Adipocyte (in vitro differentiated cells): ENCODE measurements at places on chromosomes 6 and 20.

- peak; percentile 25 for DNase-seq
Measured at GRCh38 chr6:21836277-21836676, 242.7 kb downstream of the SOX4 start.

GRCh38 chr6:119348748-119349360, 707 bp downstream of the MAN1A1 start:
- DNase-seq, result peak; percentile 61

DNA sequence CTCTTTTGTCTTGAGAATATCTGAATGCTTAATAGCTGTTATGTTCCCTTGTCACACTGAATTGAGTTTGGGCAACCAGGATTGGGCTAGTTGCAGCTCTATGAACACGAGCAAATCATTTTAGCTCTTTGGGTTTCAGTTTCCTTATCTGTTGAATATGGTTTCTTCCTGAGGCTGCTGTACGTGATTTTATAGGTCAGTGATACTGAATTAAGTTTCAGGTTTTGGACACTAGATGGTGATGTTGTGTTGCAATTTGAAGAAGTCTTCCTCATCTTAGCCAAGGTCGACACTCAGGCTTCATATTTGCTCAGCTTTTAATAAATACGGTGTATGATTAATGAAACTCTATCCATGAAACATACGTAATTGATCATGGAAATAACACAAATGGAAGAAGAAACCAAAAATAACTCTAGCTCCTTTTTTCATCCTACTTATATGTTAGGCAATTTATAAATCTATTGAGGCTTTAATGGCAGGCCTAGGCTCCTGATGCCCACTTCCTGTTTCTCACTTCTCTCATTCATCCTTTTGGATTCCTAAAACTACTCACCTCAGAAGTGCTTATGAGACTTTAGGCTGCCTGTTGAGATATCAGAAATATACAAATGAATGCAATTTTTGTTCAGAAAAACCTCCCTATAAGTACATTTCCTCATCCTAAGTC, 354.1 kb upstream of the MAP3K7 start:
- peak; percentile 43 for DNase-seq

- no peak for DNase-seq
Measured at GRCh38 chr6:14202947-14203346, 85.4 kb downstream of the CD83 start.

GRCh38 chr6:111417181-111417585, 65.8 kb downstream of the REV3L start:
- peak; percentile 31 for DNase-seq

- DNase-seq, result no peak
Measured at GRCh38 chr20:48571949-48572847, 255.6 kb downstream of the PREX1 start.

- no peak for DNase-seq
Measured at GRCh38 chr20:39876976-39877635, 811.9 kb downstream of the MAFB start.

DNA sequence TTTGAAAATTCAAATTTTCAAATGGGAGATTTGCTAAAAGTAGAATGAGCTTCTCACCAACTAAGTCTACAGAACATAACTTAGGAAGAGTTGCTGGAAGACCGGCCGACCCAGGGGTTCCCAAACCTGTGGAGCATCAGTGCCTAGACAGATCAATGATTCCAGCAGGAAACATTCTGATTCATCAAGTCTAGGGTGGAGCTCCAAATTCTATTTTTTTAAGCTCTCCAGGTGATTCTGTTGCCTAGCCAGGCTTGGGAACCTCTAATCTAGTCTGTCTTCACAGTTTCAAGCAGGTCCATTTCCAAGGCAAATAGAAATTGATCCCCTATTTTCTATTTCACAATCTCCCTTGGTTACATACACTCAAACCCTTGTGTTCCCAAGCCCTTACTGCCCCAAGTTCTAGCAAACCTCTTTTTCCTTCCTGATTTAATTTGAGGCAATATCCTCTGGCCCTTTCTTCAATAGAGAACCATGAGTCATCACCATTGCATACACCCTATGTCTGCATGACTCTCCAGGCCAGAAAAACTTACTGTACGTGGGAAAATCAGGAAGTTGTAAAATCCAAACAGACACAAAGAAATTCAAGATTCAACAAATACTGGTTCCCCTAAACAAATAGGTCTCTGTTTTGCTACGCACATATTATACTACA, 8.9 kb downstream of the ATXN1 start:
- DNase-seq, result peak; percentile 93

GRCh38 chr6:22467645-22468044, 101.7 kb upstream of the HDGFL1 start:
- DNase-seq, result no peak

- no peak for DNase-seq
Measured at GRCh38 chr6:63313111-63313510, 6.7 kb downstream of the LGSN start.

- DNase-seq, result no peak
Measured at GRCh38 chr20:63417097-63417737, 55.2 kb downstream of the KCNQ2 start.

GRCh38 chr6:12356983-12357972, 67.1 kb downstream of the EDN1 start:
- DNase-seq, result no peak

GRCh38 chr6:6590530-6590929, 2.0 kb downstream of the LY86 start:
- no peak for DNase-seq

DNA sequence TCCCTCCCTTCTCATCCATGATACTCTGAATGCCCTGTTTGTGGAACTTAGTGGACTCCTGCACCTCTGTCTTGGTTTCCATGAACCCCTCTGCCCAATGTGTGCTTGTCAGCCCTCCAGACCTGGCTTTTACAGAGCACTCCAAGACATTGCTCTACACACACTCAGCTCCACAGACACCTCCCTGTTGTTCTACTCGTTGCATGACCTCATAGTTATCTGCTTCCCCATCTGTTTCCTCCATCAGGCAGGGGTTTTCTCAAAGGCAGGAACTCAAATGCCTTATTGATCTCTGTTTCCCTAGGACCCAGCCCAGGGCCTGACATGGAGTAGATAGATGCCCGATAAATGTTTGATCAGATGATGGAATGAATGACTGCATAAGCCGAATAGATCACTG, 13.3 kb downstream of the PLCG1 start:
- DNase-seq, result no peak

GRCh38 chr20:53405139-53405538, 188.5 kb downstream of the ZNF217 start:
- no peak for DNase-seq

- peak; percentile 87 for DNase-seq
Measured at GRCh38 chr6:113147544-113147943, 709.6 kb upstream of the MARCKS start.

GRCh38 chr6:72621291-72622093, at the start of gene KCNQ5:
TSS of gene KCNQ5 (plus strand) at chr6:72622064.
- peak; percentile 56 for DNase-seq

GRCh38 chr6:257031-257725, 35.1 kb upstream of the DUSP22 start:
- DNase-seq, result peak; percentile 40

GRCh38 chr6:43884652-43885022, 114.6 kb downstream of the VEGFA start:
- no peak for DNase-seq

GRCh38 chr6:27541212-27541932, 68.5 kb upstream of the ZNF184 start:
- no peak for DNase-seq

DNA sequence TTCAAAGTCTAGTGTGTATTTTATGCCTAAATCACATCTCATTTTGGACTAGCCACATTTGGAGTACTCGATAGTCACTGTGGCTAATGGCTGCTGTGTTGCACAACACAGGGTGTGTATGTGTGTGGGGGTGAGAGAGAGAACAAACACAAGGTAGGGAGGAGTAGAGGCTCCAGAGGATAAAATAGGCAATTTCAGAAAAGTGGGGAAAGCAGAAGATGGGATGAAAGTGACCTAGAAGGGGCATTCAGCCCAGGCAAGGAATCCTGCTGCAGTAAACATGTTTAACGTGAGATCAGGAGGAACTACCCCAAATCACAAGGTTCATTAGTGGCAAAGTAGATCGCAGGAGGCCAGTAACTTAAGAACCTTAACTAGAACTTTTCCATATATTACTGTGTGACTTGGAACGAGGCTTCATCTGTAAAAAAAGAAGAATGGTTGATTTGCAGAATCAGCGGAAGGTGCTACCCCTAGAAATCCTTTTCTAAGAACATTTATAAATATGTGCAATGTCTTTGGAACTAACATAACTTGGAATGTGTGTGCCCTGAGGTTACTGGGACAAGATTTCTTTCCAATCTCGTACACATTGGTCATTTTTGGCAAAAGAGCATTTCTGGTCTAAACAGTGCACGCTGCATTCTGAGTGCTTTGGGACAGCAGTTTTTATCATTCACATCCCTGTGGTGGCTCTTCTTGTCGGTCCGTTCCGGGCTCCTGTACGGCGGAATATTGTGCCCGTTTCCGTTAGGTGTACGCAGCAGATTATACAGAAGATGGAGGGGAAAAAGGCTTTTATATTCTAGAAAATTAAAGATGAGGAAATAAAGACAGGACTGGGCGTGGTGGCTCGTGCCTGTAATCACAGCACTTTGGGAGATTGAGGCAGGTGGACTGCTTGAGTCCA, 2.6 kb downstream of the DUSP22 start:
- no peak for DNase-seq

- no peak for DNase-seq
Measured at GRCh38 chr6:81073318-81073717, 679.2 kb downstream of the TENT5A start.

- no peak for DNase-seq
Measured at GRCh38 chr6:40937491-40937890, 101.5 kb downstream of the UNC5CL start.

GRCh38 chr6:378958-379409, 12.6 kb upstream of the IRF4 start:
- DNase-seq, result no peak

DNA sequence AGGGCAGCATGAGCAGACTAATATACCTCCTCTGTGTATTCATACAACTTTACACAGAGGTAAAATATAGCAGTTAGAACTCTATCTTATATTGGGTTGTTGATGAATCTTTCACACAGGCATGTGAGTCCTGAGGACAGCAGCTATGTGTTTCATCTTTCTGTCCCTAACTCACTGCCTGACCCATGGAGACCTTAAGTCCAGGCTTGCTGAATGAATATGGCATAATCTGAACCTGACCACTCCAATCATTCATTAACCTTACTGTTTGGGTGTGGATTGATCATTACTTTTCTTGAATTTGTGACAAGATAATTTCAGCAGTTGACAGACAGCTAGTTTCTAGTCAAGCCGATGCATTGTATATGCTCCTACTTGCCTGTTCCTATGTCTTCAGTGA, 27.3 kb upstream of the TSPYL1 start:
- DNase-seq, result no peak

DNA sequence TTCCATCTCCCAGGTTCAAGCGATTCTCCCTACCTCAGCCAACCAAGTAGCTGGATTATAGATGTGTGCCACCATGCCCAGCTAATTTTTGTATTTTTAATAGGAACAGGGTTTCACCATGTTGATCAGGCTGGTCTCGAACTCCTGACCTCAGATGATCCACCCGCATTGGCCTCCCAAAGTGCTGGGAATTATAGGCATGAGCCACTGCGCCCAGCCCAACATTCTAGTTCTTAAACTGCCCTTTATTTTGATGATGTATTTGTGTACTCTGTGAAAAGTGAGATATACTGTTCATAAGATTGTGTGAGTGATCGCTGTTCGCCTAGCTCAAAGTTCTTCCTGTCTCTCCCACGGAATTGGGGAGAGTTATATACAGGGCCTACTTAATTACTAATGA, 93.1 kb downstream of the HFE start:
- DNase-seq, result no peak

GRCh38 chr6:132084811-132085509, 133.8 kb upstream of the CCN2 start:
- DNase-seq, result peak; percentile 88

DNA sequence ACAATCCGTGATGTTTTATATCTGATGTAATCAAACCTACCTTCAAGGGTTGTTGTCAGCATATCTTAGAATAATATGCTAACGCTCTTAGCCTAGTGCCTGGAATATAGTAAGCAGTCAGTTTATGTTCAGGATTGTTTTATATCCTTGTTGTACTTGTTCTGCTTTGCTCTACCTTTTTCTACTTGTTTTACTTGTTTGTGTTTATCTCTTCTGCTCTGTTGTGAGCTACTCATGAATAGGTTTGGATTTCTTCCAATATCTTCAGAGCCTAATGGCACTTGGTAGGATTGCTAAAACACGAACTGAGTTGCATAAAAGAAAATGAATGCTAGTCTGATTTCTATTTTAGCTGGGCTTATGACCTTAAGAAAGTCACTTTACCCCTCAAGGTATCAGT, 40.1 kb downstream of the DNAH8 start:
- DNase-seq, result no peak

- no peak for DNase-seq
Measured at GRCh38 chr20:11867291-11867919, 50.3 kb upstream of the BTBD3 start.

DNA sequence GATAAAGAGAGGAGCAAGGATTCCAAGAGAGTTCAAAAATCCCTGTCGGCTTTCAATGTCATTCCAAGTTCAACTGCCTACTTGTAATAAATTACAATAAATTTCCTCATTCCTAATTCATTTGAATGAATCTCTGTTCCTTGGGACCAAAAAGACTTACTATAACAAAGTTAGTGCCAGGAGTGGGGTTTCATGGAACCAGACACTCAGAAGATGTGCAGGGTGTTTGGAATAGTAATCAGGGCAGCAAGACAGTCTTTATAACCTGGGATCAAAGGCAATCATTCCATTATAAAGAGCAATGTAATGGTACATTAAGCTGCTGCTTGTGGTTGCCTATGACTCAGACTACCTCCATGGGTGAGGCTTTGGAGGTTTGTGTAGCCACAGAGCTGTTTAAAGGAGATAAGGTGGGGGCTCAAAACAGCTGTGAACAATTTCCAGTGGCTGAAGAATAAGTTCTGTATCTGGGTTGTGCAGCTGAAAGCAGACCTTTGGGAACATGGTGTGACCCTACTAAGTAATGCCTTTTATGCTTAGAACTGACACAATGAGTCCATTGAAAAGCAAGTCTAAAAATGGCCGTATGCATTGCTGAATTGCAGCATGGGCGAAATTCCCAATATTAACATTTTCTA, 159.9 kb downstream of the LINC00237 start:
- no peak for DNase-seq

DNA sequence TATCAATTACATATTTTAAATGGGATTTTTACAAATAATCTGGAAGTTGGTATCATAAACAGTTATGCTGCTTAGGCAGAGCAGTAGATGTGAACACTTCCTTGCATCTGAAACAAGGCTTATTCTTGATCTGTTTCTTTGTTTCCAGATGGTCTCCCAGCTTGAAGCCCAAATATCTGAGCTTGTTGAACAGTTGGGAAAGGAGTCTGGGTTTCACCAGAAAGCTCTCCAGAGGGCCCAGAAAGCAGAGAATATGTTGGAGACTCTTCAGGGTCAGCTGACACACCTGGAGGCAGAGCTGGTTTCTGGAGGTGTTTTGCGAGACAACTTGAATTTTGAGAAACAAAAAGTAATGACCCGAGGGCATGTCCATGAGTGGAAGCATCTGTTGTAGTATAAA, 91.9 kb downstream of the CCDC170 start:
- no peak for DNase-seq
